ENCODE measurements at places on chromosomes 16 and 17.

DNA sequence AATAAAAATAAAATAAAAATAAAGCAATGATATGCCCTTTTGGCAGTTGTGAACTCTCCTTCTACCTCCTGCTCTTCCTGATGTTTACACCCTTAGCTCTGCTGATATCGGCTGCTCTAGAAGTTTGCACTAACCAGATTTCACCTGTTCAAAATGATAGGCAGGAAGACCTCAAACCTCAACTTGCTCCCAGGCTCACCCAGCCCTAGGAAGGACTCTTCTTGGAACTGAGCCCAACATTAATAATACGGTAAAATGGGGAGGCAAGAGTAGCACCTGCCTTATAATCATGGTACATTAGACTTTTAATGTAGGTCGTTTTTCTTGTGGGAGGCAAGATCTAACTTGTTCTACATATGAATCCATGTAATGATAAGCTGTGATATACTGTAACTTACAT is 61.2 kb upstream of the MED13 start:
- DNase-seq: no peak

GRCh38 chr17:28326114-28326513 is 7.1 kb downstream of the TMEM97 start:
- no peak for DNase-seq

DNA sequence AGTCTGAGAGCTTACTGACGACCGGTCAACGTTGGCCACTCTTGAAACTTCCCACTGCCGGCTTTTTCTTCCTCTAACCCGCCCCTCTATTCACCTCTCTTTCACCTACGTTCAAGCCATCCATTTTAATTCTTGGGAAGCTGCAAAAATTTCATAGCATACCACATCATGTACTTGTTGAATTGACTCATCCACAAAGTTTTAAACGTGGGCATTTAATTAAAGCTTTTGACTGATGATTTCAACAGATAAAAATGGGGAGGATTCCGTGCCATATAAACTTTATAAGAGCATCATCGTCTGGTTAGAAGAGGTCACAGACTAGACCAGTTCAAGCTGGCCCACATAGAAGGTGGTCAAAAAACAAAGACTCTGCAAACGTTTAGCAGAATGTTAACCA is 22.5 kb downstream of the VPS53 start:
- DNase-seq: no peak

DNA sequence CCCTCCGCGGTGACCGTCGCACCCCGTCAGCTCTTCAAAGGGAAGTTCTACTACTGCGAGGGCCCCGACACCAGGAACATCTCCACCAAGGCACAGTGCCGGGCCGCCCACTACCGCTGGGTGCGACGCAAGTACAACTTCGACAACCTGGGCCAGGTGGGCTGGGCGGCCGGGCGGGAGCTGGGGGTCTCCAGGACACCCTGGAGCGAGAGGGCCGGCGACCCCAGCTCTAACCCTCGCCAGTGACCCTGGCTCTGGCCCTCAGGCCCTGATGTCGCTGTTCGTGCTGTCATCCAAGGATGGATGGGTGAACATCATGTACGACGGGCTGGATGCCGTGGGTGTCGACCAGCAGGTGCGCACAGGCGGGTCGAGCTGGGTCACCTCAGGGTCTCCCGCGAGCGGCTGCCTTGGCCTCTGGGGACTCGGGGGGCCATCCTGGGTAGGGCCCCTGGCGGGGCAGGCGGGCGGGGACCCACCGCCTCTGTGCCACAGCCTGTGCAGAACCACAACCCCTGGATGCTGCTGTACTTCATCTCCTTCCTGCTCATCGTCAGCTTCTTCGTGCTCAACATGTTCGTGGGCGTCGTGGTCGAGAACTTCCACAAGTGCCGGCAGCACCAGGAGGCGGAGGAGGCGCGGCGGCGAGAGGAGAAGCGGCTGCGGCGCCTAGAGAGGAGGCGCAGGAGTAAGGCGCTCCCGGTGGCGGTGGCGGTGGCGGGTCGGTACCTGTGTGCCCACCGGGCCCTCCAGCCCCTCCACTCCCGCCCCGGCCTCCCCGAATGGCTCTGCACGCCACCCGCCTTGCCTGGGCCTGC is 13.4 kb downstream of the TPSG1 start:
- no peak for DNase-seq

DNA sequence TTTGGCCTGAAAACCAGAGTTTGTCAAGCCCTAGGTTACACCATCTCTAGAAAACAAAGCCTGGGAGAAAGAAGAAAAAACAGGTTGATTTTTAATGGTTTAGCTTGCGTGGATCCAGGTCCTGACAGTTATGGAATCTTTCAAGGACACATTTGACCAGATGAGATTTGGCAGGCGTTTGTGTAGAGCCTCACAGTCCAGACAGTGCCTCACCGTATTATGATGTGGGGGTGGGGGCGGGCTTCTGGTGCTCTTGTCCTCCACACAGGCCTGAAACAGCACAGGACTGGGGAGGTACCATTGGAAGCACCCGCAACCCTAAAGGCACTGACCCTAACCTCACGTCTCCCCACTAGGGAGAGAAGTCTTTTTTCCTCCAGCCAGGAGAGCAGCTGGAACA is 19.6 kb downstream of the MVP start:
- DNase-seq: no peak

- no peak for DNase-seq
Measured at GRCh38 chr16:27335349-27336053, 21.7 kb downstream of the IL4R start.

DNA sequence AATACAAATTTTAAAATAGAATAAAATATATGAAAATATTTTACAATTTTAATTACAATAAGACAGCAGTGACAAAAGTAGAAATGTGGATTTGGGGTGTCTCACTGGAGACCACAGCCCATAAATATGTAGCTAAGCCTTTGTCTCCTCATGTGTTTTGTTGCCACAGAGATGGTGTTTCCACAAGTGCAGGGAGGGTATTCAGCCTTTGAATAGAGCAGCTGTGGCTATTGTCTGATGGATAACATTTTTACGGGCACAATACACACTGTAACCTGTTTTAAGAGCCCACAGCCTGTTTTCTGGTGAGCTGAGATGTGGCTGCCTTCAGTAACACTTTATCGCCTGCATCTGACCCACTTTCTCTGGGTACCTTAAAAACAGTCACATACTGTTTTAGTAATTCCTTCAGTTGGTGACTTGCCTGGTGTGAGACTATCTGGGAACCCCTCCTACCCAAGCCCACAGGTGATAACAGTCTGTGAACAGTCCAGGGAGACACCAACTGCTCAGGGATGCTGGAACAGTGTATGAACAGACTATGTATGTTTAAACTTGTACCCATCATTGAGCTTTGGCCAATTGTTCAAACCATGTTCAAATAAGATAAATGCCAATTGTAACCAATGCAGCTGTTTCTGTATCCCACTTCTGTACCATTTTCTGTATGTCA is 7.8 kb upstream of the AHSP start:
- peak; percentile 90 for DNase-seq

GRCh38 chr17:78774453-78774852 is 7.6 kb downstream of the CYTH1 start:
- no peak for DNase-seq

DNA sequence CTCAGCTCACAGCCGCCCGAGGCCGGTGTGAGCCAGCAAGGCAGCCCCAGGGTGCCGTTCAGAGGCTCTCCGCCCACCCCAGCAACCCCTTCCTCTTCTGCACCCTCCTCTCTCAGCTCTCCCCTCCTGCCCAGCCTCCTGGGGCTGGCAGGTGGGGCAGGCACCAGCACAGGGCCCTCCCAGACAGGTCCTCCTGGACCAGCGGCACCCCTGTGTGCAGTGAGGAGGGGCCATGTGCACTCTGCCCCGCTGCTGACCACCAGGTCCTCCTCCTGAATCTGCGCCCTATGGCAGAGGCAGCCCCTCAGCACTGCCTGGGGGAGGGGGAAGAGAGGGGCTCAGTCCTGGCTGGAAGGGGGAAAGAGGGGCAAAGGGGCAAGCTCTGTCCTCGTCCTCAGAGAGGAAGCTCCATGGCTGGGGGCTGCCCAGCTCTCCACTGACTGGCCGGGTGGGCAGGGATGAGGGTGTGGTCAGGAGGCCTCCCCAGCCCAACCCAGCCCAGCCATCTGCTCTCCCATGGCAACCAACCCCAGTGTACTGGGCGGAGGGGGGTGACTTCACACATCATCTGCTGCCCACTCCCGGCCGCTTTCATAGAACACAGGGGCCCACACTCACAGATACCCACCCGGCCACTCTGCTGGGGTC is 5.4 kb upstream of the BCAR1 start:
- DNase-seq: no peak

DNA sequence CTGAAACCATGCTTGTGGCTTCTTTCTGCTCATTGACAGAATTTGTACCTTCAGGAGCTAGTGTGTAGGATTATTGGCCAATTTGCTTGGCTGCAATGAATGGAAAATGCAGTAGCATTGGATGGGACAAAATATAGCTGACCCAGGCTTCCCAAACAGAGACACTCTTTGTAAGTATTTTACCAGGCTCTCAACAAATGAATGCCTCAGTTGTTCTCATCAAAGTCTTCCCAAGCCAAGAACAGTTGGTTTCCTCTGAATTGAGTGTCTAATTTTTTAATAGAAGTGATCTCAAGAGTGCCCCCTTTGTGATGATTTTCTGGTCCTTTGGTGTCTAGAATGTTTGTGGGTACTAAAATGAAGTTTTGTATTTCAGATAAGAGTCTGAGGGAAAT is 140.9 kb downstream of the SHISA9 start:
- DNase-seq: no peak

GRCh38 chr17:72901083-72901482 is 191.4 kb downstream of the SLC39A11 start:
- no peak for DNase-seq

DNA sequence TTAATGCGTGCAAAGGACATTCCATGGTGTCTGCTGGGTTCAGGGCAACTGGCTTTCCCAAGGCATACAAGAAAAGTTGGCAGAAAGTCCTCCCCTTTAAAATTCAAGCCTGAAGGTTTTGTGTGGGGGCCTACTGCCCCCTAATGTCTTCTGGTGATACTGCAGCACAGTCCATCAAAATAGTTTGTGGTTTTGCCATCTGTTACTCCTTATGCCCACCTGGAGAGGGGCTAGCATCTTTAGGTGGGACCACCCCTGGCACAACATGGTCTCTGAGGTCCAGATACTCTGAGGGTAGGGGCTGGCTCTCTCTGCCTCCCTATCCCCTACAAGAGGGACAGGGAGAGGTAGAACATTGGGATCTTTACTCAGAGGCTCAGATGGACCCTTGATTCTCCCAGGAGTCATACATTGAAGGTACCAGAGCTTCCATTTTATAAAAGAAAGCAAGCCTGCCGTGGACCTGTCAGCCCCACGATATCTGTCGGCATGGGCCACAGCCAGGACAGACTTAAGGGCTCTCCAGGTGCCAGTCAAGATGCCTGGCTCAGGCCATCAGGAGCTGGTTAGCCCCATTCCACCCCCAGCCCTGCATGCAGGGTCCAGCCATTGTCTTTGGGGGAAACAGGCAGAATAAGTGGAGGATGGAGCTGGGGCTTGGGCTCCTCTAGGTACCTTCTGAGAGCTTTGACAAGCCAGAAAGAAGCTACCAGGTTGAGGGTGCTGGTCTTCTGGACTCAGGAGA is 6.3 kb downstream of the ESRP2 start:
- peak; percentile 21 for DNase-seq

DNA sequence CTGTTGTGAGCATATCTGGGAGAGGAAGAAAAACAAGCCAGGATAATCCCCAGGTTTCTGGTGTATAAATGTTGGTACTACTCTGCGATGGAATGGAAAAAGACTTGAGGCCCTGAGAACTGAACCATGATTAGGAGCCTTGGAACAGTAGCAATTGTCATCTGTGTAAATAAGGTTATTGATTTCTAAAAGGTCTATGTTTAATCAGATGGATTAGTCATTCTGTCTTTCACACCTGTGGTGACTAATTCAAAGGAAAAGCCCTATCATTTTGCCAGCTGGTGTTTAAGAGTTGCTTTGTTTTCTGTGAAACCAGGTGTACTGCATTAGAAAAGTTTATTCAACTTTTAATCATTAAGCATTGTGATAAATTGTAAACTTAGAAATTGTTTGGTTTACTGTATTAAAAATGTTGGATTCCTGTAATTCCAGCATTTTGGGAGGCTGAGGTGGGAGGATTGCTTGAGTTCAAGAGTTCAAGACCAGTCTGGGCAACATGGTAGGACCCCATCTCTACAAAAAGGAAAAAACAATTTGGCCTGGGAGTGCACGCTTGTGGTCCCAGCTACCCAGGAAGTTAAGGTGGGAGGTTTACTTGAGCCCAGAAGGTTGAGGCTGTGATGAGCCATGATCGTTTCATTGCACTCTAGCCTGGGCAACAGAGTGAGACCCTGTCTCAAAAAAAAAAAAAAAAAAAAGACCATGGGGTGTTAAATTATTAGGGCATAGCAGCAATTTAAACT is 29.0 kb upstream of the KPNB1 start:
- DNase-seq: no peak

- DNase-seq: no peak
Measured at GRCh38 chr16:64167936-64168335, 953.9 kb downstream of the CDH11 start.

- peak; percentile 3 for DNase-seq
Measured at GRCh38 chr16:75385507-75386152, 47.7 kb downstream of the CFDP1 start.

- DNase-seq: no peak
Measured at GRCh38 chr16:51696376-51696775, 545.3 kb upstream of the SALL1 start.

DNA sequence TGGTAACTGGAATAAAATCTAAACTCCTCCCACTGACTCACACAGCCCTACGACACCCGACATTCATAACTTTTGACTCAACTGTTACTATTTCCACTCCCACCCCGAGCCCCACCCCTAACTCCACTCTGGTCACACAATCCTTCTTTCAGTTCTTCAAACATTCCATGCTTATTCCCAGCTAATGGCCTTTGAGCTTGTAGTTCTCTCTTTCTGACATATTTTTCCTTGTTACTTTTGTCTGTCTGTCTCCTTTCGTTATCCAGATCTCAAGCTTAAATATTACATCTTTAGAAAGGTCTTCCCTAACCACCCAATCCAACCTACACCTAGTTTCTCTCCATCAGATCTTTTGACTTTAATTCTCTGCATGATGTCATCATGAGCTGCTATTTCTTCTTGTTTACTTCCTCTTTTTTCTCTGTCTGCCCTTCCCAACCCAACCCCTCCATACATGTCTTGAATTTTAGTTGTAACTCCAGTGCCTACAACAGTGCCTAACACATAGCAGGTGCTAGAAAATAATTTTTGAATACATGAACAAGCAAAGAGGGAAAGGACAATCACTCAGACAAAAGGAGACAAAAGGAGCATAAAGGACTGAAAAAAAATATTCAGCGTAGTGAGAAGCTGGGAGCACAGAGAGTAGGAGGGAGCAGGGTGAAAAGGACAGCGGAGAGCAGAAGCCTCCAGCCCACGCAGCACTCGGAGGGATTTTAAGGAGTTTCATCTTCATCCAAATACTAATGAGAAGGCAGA is 65.2 kb upstream of the SMIM36 start:
- DNase-seq: peak; percentile 8

GRCh38 chr17:53004902-53005301 is 817.8 kb upstream of the KIF2B start:
- DNase-seq: no peak

- no peak for DNase-seq
Measured at GRCh38 chr16:9820476-9821246, 361.6 kb downstream of the GRIN2A start.

DNA sequence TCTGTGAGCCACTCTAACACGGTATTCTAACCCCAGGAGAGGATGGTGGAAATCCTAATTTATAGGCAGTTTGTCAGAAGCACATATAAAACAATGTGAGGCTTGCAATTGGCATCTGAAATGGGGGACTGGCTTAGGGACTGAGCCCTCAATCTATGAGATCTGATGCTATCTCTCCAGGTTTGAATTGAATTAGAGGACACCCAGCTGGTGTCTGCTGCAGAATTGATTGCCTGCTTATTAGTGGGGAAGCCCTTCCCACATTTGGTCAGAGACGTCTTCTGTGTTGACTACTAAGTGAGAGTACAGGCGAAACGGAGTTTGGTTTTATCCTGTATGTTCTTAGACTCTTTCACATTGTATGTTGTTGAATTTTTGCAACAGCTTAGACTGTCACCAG is 13.6 kb upstream of the TMIGD1 start:
- peak; percentile 13 for DNase-seq
